ENCODE measurements at places on chromosomes 5 and 9.
A peak's percentile ranks its signal among the peaks of the same experiment; 100 is the strongest.

GRCh38 chr5:134226441-134227192, 744 bp upstream of the PPP2CA start:
- DNase-seq = peak; percentile 63

DNA sequence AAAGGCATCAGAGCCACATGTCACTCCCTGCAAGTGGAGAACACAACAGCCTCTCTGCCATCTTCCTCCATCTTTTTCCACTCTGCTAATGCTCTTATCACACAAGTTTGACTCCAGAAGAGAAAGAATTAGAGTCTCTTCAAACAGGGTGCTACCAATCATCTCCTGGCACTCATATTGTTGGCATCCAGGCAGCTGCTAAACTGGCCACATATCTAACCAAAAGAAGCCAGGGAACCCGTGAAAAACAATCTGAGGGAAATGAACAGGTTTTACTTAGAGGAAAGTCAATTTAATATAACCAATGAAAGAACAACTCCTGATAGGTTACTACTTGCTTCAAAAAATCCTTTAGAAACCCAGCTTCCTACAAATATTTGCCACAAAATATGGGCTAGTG, 117.2 kb downstream of the SLC25A46 start:
- DNase-seq = no peak

- DNase-seq = no peak
These were observed 36.0 kb upstream of the IL7R start for GRCh38 chr5:35820735-35821134.

GRCh38 chr5:1794901-1795290, 4.7 kb downstream of the MRPL36 start:
- no peak for DNase-seq

DNA sequence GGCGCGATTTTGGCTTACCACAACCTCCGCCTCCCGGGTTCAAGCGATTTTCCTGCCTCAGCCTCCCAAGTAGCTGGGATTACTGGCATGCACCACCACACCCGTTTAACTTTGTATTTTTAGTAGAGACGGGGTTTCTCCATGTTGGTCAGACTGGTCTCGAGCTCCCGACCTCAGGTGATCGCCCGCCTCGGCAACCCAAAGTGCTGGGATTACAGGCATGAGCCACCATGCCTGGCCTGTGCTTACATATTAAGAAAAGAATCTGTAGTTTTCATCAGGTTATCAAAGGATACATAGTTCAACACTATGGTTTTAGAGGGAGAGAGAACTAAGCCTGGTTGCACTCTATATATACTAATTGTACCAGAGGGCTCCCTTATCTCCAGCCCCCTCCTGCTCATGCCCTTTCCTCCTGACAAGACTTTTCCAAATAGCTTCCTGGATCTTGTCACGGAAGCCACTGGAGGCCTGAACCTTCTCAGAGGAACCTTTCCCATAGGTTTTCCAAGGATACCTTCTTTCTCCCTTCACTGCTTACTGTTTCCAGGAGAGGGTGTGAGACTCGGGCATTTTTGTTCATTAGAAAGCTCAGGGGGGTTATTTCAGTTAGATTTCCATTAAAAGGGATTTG, 53.1 kb downstream of the SLC44A1 start:
- no peak for DNase-seq

GRCh38 chr5:135488727-135489465, 36.7 kb upstream of the TIFAB start:
- no peak for DNase-seq

DNA sequence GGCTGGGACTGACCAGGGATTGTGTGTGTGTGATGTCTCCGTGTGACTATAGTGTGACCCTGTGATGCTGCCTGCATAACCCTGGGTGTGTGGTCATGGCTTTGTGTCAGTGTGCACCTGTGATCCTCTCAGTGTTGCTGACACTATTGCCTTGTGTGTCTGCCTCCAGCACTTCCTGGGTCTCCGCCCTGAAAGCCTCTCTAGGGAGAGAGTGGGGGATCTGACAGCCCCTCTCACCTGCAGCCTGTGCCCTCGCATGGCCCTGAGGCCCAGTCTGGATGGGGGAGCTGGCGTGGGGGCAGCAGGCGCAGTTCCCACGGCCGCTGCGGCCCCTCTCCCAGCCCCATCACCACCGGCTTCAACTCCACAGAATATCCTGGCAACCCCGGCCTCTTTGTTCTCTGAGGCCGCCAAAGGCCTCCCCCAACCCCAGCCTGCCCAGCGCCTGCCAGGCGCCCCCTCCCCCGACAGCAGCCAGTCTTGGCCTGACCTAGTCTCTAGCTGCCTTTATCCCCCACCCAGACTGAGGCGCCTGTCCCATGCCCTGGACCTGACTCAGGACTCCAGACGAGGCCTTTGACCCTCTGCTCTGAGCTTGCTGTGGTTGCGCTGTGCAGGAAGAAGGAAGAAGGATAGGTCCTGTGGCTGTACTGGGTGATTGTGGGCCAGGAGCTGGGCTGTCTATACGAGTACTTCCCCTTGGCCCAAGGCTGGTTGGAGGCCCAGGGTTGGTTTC, 38.7 kb downstream of the CXXC5 start:
- DNase-seq = no peak

- DNase-seq = no peak
These were observed 143.8 kb downstream of the MELK start for GRCh38 chr9:36716496-36716895.

GRCh38 chr5:143801252-143801939, 10.6 kb upstream of the HMHB1 start:
- no peak for DNase-seq

GRCh38 chr5:2044041-2044440, 161.3 kb upstream of the IRX4 start:
- no peak for DNase-seq

DNA sequence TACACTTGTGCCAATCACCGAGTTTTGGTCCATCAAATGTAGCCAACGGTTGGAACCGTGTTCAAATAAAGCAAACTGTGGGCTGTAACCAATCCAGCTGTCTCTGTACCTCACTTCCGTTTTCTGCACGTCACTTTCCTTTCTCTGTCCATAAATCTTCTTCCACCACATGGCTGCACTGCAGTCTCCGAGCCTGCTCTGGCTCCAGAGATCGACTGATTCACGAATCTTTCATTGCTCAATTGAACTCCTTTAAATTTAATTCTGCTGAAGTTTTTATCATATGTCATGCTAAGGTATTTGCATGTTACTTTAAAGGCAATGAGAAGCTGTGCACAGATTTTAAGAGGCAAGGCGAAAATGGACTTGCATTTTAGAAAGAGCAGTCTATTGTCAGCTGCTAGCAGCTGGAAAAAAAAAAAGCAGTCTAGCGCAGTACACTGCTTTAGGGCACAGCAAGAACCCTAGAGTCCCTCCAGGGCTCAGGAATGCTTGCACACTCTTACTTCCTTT, 13.2 kb downstream of the TTC39B start:
- DNase-seq = no peak

DNA sequence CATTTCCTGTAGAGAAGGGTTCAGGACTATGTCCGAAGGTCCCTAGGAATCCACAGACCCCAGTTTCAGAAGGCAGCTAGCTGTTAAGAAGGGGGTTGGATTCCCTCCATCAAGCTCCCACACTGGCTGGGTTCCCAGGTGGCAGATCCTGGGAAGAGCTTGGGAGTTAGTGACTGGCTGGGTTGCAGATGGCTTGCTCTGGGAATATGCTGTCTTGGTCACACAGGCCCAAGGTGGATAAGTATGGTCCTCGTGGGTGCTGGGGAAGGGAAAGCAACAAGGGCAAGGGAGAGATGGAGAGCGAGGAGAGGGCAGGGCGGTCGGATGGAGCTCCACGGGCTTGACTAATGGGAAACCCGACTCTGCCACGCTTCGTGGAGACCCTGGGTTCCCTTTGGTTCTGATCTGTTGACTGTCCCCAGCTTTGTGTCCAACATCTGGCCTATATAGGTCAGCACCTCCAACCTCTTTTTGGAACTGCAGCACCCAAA, 17.4 kb downstream of the SH3PXD2B start:
- no peak for DNase-seq

DNA sequence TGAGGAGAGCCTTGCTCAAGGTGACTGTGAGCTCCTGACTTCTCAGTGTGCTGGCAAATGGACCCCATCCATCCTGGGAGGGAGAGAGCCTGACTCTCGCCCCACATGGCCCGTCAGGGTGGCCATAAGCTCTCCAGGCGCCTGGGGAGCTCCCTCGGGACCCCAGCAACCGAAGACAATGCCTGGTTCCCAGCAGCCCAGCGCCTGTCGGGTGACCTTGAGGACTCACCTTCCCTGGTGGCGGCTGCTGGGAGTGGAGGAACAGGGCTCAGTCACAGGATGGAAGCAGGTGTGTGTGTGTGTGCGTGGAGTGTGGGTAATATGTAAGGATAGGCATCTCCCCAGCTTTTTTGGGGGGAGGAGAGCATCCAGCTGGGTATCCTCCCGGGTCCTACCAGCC, 190.3 kb downstream of the MELK start:
- no peak for DNase-seq

GRCh38 chr9:121200356-121200755, 1.3 kb downstream of the RAB14 start:
- DNase-seq = no peak

GRCh38 chr5:96687080-96687479, 24.9 kb downstream of the CAST start:
- no peak for DNase-seq
